Smooth muscle cell of the pulmonary artery (primary cell): ENCODE measurements at places on chromosomes 11 and 22. TPM values are rescaled to one million over a fixed set of nuclear protein-coding genes. Genes with fewer than 3 reads are reported as not detected.

SCGB1A1 gene
- not detected in 2 replicates for total RNA-seq

INS gene
- total RNA-seq: not detected in 2 replicates

PTGDR2 gene
- total RNA-seq: 0.07 and 0.33 TPM in 2 replicates

NUCB2 gene
- total RNA-seq: 110 and 149 TPM in 2 replicates

TUBA8 gene
- total RNA-seq: 0.23 and 0.72 TPM in 2 replicates

ART1 gene
- total RNA-seq: not detected in 2 replicates

SPA17 gene
- total RNA-seq: 3.9 and 5.7 TPM in 2 replicates

PATE4 gene
- total RNA-seq: not detected in 2 replicates
